Activated CD8-positive, alpha-beta T cell treated with anti-CD3 and anti-CD28 coated beads, Interleukin-2, amount 10 ng/mL, durations not matched to agents 7 days and 5 days (primary cell): ENCODE measurements at places on chromosomes 16 and 17. TPM values are rescaled to one million over a fixed set of nuclear protein-coding genes. Genes with fewer than 3 reads are reported as not detected.

Gene RILP
- 6.5 TPM for total RNA-seq

Gene NOS2
- not detected for total RNA-seq

Gene MIEN1
- total RNA-seq: 44.0 TPM

Gene KRT33B
- total RNA-seq: not detected

Gene ATF7IP2
- total RNA-seq: 31.3 TPM

Gene TBC1D26
- total RNA-seq: 0.23 TPM

Gene SPEM3
- not detected for total RNA-seq

Gene AMDHD2
- total RNA-seq: 58.5 TPM

Gene ARHGAP23
- total RNA-seq: 0.24 TPM

Gene CBFB
- 241 TPM for total RNA-seq

Gene CACNA1H
- total RNA-seq: 0.57 TPM

Gene NEUROD2
- not detected for total RNA-seq

Gene ASPA
- total RNA-seq: not detected

Gene GAST
- total RNA-seq: not detected

Gene SOX9
- not detected for total RNA-seq

Gene C16orf89
- total RNA-seq: not detected

Gene TMEM235
- total RNA-seq: not detected

Gene AGRP
- not detected for total RNA-seq

Gene DGKE
- 31.1 TPM for total RNA-seq

Gene ST6GALNAC2
- total RNA-seq: not detected

Gene NUP93
- total RNA-seq: 143 TPM

Gene HOXB2
- total RNA-seq: 15.7 TPM

Gene ATP2C2
- total RNA-seq: not detected

Gene CALB2
- not detected for total RNA-seq

Gene MYH10
- total RNA-seq: 8.1 TPM

Gene CD300C
- total RNA-seq: 0.47 TPM

Gene PRKCB
- 105 TPM for total RNA-seq
